ENCODE measurements at places on chromosomes 4 and X.

- no peak for DNase-seq
Measured at GRCh38 chr4:89657931-89658700, 178.8 kb downstream of the SNCA start.

DNA sequence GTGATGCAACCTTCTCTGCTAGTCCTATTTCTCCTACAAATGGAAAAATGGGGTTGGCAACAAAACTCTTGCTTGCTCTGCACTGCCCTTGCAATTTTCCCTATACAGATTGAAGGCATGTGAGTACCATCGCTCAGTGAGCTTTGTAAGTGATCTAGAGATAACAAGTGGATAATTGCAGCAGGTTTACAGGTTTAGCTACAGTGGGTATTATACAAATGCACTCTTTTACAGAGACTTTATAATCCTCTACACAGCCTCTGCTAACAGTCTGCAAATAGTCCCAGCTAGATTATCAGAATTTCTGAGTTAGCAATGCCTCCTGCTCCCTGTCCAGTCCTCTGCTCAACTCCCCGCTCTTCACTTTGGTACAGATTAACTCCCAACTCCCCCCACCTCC is 11.1 kb downstream of the LEF1 start:
- no peak for DNase-seq

- DNase-seq: no peak
Measured at GRCh38 chrX:38220024-38220414, 652 bp downstream of the SRPX start.

DNA sequence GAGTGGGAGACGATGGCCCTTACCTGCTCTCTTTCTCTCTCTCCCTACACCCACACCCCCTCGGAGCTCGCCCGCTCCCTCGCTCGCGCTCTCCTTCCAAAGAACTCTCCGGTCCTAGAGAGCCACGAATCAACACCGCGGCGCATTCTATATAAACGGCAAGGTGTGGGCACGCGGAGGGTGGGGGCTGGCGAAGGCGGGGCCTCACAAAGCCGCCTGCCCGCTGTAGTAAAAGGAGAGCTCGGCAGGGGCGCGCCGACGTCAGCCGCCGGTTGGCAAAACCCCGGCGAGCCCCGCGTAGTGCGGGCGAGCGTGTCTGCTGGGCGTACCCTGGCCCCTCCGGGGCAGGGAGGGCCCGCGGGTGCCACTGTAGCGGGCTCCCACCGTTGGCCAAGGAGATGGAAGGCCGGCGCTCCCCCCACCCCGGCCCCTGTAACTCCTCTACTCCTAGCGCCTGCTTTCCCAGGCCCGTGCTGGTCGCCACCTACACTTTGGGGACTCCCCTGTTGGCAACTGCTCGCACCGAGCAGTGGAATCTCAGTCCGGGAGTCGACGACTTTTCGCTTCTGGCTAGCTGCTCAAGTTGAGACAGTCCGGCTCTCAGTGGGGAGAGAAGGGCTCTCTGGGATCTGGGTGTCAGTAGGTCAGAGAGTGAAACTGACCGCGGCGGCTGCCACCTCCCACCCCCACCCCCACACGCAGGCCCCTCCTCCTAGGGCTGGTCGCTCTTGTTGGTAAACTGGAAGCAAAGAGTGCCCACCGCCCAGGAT is 325.5 kb upstream of the F9 start:
- DNase-seq: no peak

DNA sequence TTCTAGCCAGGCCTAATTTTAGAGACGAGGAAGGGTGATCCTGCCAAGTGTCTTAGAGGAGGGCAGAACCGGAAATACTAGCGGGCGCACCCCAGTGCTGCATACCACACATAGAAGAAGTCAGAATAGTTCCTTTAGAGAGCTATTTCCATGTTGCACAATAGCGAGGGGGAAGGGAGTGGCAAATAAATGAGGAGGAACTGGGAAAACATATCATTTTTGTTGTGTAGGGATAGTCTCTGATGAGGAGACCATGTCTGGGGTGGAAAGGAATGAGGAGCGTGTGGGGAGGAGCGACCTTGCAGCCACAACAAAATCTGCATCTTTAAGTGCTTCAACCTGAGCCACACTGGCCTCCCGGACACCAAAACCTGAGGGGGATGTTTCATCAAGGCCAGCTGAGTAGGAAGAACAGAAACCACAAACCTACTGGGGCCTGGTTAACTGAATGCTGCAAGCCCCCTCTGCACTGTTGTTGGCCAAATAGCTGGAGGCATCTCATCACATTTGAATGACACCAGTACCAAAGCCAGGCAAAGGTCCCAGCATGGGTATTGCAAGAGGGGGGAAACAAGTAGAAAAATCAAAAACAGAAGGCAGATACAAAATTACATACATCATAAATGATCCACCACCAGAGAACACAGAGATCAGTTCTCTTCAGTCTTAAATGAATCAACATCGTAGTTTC is 26.7 kb upstream of the C1QTNF7 start:
- no peak for DNase-seq

DNA sequence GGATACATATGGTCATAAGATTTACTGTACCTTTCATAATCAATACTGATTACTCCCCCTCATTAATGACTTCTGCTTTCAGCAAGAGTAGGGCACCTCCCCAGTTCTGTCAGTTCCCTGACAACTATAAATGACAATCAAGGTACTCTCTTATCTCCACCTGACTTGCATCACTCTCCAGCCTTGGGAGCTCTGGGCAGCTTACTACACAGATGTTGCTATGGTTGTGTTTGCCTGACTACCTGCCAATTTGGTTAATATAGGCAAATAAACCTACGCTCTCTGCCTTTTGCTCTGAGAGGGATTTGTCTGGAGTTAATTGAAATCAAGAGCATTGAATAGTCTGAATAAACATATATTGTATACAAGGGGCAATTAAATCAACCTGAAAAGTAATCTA is 22.8 kb upstream of the MAP7D3 start:
- no peak for DNase-seq

DNA sequence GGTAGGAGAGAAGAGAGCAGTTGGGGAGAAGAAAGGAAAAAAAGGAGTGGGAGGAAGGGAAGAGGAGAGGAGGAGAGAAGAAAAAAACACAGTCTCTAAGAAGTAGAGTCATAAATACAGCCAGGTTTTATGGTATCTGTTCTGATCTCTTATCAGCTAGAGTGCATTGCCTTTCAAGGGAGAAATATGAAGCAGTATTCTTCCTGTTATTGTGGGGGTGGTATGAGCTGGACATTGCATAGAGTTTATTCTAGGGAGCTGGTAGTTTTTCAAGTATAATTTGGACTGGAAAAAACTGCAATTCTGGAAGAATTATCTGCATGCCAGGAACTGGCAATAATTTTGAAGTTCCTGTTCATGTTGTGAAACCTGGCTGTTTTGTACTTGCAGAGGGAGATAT is 54.9 kb upstream of the TAB3 start:
- no peak for DNase-seq

DNA sequence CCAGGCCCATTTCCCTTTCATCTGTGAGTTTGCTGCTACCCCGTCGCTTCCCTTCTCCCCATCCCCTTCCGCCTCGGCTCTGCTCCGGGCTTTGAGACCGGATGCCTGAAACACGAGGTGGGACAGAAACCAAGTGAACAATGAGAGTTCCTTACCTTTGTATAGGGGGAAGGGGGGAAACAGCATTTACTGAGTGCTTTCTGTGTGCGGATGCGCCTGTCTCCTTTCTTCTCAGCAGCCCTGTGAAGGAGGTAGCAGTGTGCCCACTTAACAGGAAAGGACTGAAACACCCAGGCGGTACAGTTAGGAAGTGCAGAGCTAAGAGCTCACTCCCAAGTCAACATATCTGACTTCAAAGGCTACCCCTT is 43.2 kb upstream of the TMSB15B start:
- DNase-seq: no peak

DNA sequence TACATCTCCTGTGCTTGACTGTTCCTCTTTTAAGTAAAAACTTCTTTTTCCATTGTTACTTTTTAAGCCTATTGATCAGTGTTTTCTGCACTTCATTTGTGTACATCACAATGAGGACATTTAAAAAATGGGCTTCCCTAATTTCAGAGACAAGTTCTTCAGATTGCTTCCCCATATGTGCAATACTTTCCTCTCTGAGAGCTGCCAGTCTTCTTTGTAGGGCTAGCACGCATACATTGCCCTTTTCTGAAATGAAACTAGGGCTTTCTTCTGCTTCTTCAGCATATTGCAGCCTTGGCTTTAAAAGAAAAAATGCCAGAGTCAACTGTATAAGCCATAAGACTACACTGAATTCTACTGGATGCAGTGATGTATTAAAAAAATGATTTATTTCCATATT is 37.8 kb downstream of the FAT4 start:
- DNase-seq: no peak
